ENCODE measurements at places on chromosomes 4 and X. TPM values are rescaled to one million over a fixed set of nuclear protein-coding genes. Genes with fewer than 3 reads are reported as not detected.
A peak's percentile ranks its signal among the peaks of the same experiment; 100 is the strongest.

Gene EIF4E
- total RNA-seq: 111 TPM

- no peak for DNase-seq
Measured at GRCh38 chr4:43992552-43992951, 456.1 kb downstream of the KCTD8 start.

Gene XK
- total RNA-seq: 1.6 TPM

DNA sequence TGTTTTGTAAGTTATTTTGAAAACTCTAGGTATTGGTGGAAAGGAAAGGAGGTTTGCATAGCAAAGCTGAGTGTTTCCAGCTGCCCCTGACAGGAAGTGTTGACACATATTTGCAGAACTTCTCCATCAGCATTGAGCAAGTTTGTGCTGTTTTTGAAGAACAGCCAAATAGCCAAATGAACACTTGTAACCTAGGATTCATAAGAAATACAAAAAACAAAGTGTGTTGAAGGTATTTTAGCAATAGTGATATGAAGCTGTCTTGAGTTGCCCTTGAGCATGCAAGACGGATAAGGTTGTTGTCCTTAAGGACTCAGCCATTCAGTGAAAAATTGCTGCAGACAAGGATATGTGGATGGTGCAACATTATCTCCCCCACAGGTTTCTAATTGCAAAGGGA, 68.3 kb upstream of the PGM2 start:
- peak; percentile 9 for DNase-seq

DNA sequence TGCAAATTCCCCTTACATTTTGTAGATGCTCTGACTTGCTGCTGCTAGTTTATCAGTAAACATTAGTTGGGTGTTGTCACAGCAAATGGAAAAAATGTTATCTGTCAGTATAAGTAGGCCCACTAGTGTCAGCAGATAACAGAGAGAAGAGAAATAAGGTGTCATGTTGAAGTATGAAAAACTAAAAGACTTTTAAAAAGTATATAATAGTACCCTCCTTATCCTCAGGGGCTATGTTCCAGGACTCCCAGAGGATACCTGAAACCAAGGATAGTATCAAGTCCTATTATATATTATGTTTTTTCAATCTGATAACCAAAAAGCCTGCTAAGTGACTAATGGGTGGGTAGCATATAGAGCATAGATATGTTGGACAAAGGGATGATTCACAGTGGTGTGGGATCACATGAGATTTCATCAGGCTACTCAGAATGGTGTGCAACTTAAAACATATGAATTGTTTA, 11.6 kb upstream of the BMP2K start:
- DNase-seq: no peak

- DNase-seq: no peak
Measured at GRCh38 chrX:70908541-70908940, at the start of gene TEX11. Gene TEX11 (minus strand): TSS chrX:70908711. CDS start chrX:70907789, 922 bp downstream.

DNA sequence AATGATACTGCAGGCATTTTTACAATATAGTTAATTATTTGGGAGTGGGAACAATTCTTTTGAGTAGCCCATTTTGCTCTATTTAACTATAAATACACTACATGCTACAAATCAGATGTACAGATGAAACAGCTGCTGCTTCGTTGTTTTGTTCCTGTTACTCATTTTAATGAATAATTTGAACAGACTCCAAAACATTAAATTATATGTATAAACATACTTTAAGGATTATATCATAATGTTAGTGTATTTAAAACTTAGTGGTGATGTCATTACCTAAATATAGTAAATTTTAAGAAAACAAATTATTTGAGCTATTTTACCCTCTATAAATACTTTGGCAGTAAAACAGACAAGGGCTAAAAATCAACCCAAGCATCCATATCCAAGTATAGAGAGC, 60.7 kb downstream of the GAB1 start:
- no peak for DNase-seq

Data from thoracic aorta (tissue), 2 donors.